8988T (cell line): ENCODE measurements at places on chromosomes 1 and 21.

- DNase-seq = no peak
These were observed 176.5 kb upstream of the RUNX1 start for GRCh38 chr21:35225573-35225972.

- DNase-seq = no peak
These were observed 3.7 kb upstream of the FABP3 start for GRCh38 chr1:31376375-31377134.

- no peak for DNase-seq
These were observed 10.5 kb upstream of the TARS2 start for GRCh38 chr1:150476754-150477153.

- DNase-seq = no peak
These were observed 33.4 kb downstream of the TRABD2B start for GRCh38 chr1:47963568-47964358.

GRCh38 chr1:26728645-26729044, 32.8 kb downstream of the ARID1A start:
- no peak for DNase-seq
